ENCODE measurements at places on chromosomes 12 and 14.

DNA sequence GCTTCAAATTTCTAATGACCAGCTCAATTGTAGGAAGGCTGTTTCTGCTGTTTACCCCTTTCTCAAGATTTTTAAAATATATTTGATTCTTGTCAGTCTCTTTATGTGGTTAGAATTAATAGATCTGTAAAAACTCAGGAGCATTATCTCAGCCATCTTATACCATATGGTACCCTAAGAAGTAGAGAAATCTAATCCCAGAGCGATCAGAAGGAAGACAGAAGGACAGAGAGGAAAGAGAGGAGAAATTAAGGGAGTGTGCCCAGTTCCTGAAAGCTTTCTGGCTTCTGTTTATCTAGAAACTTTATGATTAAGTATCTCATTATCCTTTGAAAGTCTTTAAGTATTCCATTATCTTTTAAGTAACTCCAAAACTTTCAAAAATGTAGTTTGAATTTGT is 152.1 kb upstream of the NAV3 start:
- DNase-seq: no peak

- no peak for DNase-seq
Observed at GRCh38 chr14:33019346-33019745, 80.7 kb downstream of the NPAS3 start.

GRCh38 chr12:89980236-89980635 is 271.6 kb upstream of the ATP2B1 start:
- no peak for DNase-seq

- no peak for DNase-seq
Observed at GRCh38 chr14:22837750-22838538, 1.6 kb downstream of the MMP14 start.

DNA sequence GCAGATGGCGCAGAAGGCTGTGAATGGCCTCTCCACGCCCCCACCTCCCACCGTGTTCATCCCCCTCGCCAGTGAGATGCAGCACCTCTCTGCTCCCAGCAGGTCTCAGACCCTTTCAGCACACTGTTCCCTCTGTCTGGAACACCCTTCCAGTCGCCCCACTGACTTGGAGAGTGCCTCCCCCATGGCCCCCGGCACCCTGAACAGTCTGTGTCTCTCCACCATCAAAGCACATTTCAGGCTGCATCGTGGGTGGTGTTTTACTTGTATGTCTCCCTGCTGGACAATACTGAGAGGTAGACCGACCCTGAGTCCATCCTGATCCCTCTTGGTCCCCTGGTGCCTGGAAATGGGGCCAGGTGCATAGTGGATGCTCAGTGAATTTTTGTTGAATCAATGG is 34.9 kb downstream of the CACNA2D4 start:
- no peak for DNase-seq

GRCh38 chr12:102394200-102394599 is 86.2 kb downstream of the IGF1 start:
- no peak for DNase-seq

- DNase-seq: no peak
Observed at GRCh38 chr14:79781882-79782281, 429.4 kb downstream of the DIO2 start.
